Fibroblast of the conjunctiva (primary cell): ENCODE measurements at places on chromosomes 16 and 17.

DNA sequence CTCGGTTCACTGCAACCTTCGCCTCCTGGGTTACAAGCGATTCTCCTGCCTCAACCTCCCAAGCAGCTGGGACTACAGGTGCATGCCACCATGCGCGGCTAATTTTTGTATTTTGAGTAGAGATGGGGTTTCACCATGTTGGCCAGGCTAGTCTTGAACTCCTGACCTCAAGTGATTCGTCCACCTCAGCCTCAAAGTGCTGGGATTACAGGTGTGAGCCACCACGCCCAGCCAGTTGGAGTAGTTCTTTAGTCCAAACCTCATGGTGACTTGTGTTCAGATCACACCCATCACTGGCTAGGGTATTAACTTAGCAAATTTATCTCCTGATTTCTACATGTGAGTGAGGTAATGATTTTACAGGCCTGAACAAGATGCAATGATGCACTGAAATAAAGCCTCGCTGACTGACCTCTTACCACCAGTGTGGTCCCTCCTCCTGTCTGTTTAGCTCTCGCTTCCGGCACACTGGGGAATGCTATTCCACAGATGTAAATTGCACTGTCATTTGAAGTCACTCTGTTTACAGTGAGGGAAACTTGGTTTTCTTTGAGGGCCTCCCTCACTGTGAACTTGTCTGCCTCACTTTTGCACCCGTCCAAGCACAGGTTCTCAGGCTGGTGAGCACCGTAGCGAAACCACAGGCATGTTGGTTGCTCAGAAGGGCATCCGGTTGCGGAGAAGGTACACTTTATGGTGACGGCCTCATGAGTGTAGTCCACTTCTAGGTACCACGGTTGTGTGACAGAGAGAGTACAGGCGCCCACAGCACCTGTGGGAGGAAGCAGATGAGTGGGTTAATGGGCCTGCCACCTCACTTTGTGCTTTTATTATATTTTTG lies 5.5 kb downstream of the IGSF6 start:
- DNase-seq, result no peak

DNA sequence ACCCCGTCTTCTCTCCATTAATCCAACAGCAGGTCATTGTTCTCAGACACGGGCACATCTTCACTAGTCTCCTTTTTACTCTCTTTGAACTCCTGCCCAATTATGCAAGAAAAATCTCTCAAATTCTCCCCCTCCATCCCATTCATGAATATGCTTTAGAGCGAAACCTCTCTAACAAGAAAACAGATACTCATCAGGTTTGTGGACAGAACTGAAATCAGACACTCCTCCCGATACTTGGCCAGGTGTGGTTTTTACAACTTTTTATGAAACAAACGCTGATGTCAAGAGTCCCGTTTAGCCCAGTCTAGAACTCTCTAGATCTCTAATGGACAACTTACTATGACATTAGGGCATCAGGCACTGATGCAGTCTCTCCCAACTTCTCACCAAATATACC lies 40.9 kb downstream of the PIK3R5 start:
- DNase-seq, result no peak

DNA sequence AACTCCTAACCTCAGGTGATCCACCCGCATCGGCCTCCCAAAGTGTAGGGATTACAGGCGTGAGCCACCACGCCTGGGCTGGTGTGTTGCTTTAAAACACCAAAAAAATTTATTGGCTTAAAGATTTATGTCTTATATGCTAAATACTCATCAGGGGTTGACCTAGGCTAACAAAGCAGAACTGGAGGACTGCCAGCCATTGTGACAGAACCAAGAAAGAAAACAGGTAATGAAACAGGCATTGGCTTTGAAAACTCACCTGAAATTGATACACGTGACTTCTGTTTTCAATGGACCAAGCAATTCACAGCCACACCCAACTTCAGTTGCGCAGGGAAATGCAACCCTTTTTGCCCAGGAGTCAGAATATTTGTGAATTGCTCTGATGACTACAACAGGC lies 4.9 kb upstream of the PHAF1 start:
- no peak for DNase-seq

GRCh38 chr16:54699656-54700055 lies 231.0 kb upstream of the IRX5 start:
- DNase-seq, result no peak

- DNase-seq, result peak; percentile 32
These were observed 66.8 kb downstream of the DNAH3 start for GRCh38 chr16:21083729-21084268.

DNA sequence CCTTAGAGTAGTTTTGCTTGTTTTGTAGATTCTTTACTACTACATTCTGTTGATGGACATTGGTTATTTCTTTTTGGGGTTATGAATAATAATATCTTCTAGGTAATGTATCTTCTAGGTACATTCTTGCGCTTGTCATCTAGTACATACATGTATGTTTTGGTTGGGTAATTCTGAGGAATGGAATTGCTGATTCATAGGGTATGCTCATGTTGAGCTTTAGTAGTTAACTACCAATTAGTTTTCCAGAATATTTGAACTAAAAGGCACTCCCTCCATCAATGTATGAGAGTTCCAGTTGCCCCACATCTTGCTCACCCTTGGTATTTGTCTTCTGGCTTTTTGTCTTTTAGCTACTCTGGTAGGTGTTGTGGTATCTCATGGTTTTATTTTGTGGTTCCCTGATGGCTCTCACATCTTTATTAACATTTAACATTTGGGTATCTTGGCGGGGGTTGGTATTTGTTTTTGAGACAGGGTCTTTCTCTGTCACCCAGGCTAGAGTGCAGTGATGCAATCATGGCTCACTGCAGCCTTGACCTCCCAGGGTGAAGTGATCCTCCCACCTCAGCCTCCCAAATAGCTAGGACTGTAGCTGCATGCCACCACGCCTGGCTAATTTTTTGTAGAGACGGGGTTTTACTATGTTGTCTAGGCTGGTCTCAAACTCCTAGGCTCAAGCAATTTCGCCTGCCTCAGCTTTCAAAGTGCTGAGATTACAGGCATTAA lies 47.1 kb downstream of the SLC6A4 start:
- DNase-seq, result no peak

DNA sequence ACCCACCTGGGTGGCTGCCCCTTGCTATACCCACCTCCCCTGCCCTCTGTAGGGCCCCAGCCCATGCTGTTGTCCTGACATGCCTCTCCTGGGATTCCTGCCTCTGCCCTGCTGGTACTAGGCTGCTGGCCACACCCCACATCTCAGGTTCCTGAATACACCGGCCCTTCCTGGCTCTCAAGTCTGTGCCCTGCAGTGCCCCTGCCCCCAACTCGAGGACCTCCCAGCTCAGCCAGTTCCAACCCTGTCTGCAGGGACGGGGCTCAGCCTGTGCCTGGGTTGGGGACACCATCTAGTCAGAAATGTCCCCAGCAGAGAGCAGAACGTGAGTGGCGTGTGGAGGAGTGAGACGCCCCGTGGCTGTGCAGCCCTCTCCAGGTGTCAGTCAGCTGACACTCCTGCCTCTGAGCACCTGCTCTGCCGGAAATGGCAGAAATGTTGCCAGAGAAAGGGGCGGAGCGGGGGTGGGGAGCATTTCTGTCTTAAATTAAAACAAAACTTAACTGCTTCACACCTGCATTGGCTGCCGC lies 28.7 kb downstream of the ACSF3 start:
- no peak for DNase-seq

GRCh38 chr16:54936201-54936978 lies 5.7 kb downstream of the IRX5 start:
- no peak for DNase-seq

DNA sequence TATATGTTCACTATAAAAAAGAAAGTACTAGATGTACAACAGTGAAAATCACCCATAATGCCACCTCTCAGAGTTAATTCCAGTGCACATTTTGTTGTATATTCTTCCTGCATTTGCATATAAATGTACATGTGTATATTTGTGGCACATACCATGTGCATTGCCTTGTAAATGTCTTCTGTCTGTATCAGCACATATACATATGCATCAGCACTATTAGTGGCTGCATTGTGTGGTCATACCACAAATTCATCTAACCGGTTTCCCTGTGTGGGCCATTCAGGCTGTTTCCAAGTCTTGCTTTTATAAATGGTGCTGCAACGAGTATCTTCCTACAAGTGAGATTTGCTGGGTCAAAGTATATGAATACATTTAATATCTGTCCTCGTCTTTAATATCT lies 6.5 kb downstream of the KSR1 start:
- no peak for DNase-seq
